ENCODE measurements at places on chromosomes 5 and 9.

GRCh38 chr9:115884846-115885245 lies 268.7 kb upstream of the PAPPA start:
- no peak for DNase-seq

- no peak for DNase-seq
Measured at GRCh38 chr5:54301220-54301619, 9.2 kb downstream of the ARL15 start.

- DNase-seq, result no peak
Measured at GRCh38 chr5:10885026-10885425, 124.0 kb upstream of the DAP start.

DNA sequence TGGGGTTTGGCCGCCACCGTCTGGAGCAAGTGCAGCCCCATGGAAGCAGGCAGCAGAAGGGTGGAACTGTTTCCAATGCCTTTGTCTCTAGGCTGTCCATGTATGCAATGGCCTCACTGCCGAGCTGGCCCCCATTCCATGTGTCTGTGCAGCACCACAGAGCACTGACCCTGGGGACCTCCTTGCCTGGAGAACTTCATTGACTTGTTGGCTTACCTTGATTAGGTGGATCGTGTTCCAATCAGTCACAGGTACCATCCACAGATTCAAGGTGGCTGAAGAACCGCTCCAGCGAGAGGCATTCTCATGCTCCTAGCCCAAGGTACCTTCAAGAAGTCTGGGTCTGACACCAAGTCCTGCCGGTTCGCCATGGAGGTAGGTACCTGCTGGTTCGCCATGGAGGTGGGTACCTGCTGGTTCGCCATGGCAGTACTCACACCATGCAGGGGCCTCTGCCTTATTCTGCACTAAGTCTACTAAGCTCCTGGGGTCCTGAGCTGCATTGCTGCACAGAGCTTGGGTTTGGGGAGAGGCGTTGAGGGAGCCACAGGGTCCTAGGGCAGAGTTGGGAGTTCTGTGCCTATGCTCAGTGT lies 358.3 kb upstream of the IRX1 start:
- no peak for DNase-seq

GRCh38 chr9:100286257-100286656 lies 66.5 kb downstream of the TEX10 start:
- no peak for DNase-seq

DNA sequence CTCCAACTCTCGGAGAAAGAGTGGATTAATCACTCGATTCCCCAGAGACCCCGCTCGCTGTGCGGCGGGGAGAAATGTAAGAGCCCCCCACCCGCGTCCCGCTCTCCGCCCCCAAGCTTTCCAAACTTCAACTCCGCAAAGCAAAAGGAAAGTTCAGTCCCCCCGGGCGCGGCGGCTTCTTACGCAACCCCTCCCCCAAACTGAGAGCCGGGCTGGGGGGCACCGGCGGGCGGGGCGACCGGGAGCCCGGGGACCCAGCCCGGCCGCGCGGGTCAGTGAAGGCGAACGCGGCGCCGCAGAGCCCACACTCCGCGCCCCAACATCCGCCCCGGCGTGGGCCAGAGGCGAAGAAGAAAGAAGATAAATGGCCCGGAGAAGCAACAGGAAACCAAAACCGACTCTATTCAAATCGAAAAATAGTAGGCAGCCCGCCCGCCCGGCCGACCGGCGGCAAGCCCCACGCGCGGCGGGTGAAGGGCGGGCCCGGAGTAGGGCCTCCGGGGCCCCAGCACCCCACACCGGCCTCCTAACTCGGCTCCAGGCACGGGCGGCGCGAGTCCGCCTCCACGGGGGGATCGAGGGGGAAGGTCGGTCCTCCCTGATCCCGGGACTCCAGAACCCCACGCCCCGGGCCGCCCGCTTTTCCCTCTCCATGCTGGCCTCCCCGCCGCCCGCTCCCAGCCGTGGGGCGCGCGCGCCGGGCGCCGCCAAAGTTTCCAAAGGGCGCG lies 720 bp downstream of the NOTCH1 start:
- no peak for DNase-seq

DNA sequence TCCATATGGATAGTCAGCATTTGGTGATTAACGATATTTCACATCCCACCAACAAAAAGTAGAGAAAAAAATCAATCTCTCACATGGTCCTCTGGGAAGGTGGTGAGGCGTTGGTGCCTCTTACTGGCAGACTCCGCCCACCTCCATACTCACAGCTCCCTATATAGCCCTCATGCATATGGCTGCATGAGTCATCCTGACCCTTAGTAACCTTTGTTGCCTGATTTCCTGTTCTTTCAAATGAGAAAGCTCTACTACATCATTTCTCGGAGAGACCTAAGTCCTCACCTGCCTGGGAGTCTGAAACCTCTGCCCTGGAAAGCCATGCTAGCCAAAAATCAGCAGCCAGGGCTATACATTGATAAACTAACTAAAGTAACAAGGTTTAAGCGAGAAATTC lies 33.3 kb upstream of the ABCA1 start:
- no peak for DNase-seq

GRCh38 chr5:169367861-169368260 lies 66.9 kb upstream of the SLIT3 start:
- DNase-seq, result no peak

- DNase-seq, result no peak
Measured at GRCh38 chr9:113228130-113228665, 6.9 kb downstream of the SLC31A1 start.

GRCh38 chr5:138169124-138169523 lies 9.3 kb downstream of the BRD8 start:
- DNase-seq, result no peak

DNA sequence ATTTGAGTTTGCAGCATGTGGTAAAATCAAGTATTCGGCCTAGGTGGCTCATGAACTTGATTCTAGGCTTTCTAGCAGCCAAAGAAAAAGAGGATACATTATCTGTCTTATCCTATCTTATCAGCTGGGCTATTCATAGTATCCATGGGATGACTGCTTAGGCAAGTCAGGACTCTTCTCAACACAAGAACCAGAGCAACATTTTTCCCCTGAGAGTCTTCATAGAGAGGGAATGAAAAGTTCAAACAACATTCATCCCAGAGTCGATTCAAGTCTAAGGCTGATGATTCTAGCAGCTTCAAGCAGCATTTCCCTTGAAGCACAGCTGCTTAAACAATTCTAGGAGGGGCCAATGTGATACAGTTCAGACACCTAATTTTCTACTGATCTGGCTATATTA lies 3.0 kb downstream of the S100Z start:
- no peak for DNase-seq

DNA sequence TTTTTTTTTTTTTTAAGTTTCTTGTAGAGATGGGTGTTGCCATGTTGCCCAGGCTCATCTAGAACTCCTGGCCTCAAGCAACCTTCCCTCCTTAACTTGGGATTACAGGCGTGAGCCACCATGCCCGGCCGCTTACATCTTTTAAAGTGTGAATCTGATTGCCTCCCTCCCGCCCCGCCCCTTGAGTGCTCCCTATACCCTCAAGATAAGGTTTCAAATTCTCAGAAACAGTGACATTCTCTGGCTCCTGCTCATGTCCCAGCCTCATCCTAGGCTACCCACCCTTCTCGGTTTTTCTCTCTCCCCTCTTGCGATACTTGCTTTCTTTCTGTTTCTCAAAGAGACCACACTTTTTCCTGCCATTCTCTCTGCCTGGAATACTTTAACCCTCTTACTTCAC lies 12.4 kb downstream of the MORN5 start:
- DNase-seq, result no peak

DNA sequence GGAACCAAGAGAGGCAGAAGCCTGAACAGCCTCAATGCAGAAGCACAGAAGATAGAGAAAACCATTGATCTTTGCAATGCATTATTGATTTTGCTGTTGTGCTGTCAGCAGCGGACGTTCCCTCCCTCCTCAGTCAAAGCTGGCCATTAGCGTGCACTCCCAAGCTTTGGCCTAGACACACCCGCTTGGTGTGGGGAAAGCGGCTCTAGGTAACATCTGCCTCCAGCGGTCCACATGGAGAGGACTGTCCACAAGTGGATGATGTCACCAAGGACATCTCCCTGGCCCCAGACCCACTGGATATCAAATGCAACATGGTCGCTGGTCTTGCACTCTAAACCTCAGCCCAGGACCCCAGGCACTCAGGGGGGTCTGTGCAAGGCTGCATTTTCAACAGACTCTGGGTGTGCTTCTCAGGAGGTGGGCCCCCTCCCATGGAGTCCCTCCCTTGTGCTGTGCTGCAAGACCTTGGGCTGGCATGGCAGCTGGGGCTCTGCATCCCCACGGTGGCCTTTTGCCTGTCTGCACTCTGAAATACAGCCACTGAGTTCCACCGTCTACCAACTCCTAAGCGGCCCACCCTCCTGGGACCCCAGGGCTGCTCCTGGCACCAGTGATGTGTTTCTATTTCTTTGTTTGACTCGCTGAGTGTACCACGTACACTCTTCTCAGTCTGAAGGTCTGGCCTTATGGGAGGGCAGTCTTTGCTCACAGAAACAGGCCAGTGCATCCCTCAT lies 1.9 kb downstream of the SEMA4D start:
- DNase-seq, result no peak

GRCh38 chr5:56402266-56403220 lies 169.4 kb upstream of the ANKRD55 start:
- peak; percentile 27 for DNase-seq
